ENCODE measurements at places on chromosomes 5 and 9.

GRCh38 chr5:82738681-82739269 is 338.4 kb downstream of the TMEM167A start:
- DNase-seq: no peak

DNA sequence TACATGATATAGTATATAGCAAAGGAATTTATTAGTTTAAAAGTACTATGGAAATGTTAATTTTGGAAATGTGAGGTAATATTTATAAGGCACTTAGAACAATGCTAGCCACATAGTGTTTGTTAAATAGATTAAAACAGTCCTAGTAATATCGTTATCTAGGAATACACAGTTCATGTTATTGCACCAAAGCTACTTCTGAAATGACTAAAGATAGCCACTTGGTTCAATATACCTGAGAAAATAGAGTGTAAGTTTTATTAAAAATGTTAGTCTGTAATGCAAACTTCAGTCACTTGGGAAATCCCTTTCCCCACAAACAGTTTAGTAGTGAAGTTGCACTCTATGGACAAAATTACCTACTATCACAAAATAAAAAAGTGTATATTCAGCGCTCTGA is 15.4 kb upstream of the F2R start:
- DNase-seq: no peak

- DNase-seq: no peak
Measured at GRCh38 chr9:89985068-89985467, 380.3 kb downstream of the GADD45G start.

GRCh38 chr5:1479581-1480188 is 34.4 kb upstream of the SLC6A3 start:
- peak; percentile 49 for DNase-seq

DNA sequence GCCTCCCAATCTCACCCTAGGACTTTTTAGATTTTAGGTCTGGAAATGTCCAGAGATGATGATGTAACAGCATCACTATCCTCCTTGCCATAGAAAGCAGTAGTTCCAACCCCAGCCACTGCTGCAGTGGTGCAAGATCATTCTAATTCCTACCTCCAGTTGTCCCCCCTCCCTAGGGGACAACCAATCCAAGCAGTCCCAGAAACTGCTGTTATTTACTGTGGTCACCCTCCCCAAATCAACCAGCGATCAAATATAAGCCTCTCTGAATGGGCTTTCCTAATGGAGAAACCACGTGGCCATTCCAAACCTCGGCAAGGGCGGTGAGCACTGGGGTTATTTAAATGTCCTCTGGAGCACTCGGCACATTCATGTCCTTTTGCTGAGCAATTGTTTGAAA is 159.8 kb downstream of the SLF1 start:
- DNase-seq: no peak

DNA sequence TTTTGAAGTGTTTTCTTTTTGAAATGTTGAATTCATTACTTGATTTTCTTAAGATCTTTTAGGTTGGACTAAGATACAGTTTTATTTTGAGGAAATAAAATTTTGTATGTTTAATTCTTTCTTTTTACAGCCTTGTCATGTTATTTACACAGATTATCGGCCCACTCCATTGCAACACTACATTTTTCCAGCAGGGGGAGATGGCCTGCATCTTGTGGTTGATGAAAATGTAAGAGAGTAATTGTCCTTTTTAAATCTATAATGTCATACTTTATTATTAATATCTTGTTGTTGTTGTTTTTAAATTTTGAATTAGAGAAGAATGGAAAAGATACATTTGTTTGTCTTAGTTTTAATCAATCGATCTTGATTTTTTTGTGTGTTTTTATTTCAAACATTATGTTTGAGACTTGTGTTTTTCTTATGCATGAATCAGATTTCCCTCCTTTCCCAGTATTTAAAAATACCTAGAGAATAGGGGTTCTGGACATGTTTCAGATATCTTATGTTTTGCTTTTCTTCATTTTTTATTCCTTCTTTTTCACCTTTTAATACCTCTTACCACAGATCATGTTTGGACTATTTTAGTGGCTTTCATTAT is 36.7 kb downstream of the MTREX start:
- no peak for DNase-seq

DNA sequence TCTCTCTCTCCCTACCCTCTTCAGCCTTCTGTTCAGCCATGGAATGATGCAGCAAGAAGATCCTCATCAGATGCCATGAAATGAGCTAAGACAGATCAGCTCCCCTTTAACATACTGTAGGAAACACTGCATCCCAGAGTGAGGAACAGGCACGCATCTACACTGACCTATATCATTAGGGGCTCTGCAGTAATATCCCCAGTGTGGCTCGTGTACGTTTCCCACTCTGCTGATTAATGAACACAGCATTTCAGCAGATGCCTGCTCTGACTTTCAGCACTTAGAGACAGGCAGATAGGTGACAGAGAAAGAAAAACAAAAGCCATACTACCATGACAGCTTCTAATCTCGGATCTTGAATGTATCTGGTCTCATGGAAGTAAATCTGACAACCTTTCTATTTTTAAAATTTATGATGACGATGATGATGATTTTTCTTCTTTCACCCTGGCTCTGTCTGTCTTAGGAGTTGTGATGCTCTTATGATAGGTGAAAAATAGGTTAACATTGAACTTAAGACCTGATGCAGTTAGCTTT is 750.3 kb downstream of the CDH12 start:
- DNase-seq: no peak

GRCh38 chr9:122398371-122398924 is 27.6 kb downstream of the PTGS1 start:
- no peak for DNase-seq

- DNase-seq: no peak
Measured at GRCh38 chr9:136678624-136679023, 8.6 kb downstream of the AGPAT2 start.

DNA sequence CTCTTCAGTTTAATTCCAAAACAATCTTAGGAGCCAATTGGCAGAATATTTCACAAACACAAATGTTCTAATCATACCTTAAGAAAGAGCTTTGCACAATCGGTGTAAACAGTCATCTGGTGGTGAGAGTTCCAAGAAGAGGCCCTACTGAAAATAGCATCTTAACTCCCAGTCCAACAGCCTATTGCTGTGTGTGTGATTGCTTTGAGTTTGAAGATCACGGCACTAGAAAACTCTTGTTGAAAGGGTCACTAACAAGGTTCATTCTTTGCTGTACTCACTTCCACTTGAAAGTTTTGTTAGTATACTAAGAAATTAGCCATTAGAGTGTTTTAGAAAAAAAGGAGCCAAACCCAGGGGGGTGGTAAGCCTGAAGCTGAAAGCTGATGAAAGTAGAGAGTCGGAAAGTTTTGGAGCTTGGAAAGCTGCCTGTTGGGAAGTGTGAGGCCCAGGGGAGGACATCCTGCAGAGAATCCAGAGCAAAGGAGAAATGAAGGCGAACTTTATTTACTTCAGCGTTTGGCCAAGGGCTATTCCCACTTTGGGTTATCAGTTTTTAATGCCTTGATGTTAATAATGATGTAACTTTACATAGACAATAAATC is 180.3 kb upstream of the GHR start:
- no peak for DNase-seq

DNA sequence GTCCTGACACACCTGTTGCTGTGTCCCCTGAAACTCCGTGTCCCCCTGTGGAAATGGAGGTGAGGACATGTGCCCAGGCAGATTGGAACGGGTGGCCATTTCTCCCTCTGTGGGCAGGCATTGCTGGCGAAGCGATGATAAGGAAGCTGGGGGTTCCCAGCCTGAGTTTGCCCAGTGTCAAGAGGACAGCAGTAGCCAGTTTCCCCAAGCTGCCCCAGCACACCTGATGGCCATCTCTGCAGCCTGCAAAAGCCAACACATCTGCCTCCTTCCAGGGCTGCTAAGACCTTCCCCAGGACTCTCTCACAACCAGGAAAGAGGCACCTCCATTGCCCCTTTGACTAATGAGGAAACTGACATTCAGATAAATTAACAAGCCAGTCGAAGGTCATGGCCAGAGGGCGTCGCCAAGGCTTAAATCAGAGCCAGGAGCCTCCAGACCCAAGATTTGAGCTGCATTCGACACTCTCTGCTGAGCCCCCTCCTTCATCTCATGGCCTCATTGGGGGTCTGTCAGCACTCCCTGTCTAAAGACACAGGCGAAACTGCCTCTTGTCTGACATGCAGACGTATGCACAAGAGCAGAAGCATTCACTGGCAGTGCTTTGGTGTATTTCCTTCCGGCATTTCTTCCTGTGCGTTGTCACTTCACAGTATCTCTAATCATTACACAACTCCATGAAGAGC is 10.4 kb upstream of the WNK2 start:
- no peak for DNase-seq

- DNase-seq: no peak
Measured at GRCh38 chr5:159518371-159518770, 188.1 kb upstream of the IL12B start.

GRCh38 chr5:154478224-154478565 is at the start of gene HAND1:
Gene HAND1 (minus strand): TSS chr5:154478227. CDS start chr5:154478008, 219 bp downstream.
- DNase-seq: no peak

DNA sequence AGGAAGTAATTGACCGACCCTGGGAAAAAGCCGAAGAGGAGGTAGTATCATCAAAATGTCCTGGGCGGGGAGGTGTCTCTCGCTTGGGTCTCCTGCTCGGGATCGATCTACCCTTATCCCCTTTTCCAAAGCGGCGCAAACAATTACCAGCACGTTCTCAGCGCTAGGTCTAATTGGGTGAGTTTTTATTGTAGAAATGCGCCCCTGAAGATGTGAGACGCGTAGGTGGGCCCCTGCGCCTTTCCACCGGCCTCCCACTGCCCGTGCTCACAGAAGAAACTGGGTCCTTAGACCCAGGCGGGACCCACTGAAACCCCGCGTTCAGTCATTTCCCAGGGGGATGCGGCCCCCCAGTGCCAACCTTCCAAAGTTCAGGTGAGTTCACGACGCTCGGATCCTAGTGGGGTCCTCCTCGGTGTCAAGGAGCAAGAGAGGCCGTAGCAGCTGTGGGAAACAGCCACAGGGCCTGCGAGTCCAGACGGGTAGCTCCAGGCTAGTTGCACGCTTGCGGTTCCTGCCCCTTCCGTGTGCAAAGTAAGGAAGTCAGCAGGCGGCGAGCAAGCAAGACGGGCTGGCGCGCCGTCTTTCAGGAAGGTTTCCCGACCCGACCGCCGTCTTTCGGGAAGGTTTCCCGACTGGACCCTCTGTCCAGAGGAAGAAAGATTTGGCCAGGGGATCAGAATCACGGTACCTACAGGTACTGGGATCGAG is 1.5 kb downstream of the SMIM32 start:
- DNase-seq: no peak
